ENCODE measurements at places on chromosomes 11 and 22.

DNA sequence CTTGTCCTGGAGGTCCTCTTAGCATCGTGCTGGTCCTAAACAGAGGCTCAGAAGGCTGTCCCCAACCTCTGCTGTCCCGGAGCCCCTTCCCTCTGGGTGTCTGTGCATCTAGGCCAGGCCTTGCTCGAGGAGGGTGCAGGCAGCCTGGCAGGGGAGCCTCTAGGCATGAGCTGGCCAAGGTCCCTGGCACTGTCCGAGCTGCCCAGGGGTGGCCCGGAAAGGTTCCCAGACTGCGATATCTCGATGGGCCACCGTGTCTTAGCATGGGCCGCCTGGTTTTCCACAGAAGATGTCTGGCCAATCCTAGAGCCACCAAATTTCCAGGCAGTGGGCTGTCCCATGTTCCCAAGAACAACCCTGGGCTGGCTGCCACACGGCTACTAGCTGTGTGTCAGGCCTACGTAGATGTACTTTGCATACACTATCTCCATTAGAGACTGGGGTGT, 24.6 kb upstream of the SMIM38 start:
- no peak for DNase-seq

GRCh38 chr11:131696690-131697089, 326.3 kb downstream of the NTM start:
- no peak for DNase-seq

- DNase-seq: no peak
These were observed 84.7 kb upstream of the AKIP1 start for GRCh38 chr11:8826139-8826786.

DNA sequence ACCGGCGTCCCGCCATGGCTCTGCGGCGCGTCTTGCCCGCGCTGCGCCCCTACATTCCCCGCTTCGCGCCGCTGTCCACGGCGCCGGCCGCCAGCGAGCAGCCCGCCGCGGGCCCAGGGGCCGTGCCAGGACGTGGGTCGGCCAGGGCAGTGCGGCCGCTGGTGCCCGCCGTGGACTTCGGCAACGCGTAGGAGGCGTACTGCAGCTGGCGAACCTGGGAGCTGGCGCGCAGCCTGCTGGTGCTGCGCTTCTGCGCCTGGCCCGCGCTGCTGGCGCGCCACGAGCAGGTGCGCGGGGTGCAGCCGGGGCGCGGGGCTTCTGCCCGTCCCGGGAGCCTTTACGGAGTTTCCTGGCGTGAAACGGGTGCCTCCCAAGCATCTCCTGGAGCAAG, 20.1 kb downstream of the DGCR6L start:
- DNase-seq: no peak

GRCh38 chr11:6742260-6742659, 29.5 kb downstream of the OR2AG2 start:
- DNase-seq: no peak

GRCh38 chr11:76768088-76768908, 14.9 kb upstream of the TSKU start:
- no peak for DNase-seq

- no peak for DNase-seq
These were observed 33.6 kb downstream of the ABCC8 start for GRCh38 chr11:17443000-17443399.

DNA sequence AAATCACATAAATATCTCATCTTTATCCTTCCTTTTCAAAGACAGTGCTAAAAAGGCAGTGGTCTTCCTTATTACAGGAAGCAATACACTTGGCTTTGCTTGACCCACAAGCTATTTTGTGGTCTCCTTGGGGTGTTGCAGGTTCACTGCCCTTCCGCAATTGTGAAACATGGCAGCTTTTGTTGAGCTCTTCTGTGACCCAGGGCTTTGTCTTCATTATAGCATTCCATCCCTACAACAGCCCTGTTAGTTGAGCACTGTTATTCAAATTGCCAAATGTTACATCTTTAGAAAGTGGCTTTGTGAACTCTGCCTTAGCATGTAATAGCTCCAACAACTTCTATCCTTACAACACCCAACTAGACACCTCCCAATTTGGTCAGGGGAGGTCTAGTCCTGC, 107.1 kb downstream of the OPCML start:
- DNase-seq: no peak

- no peak for DNase-seq
These were observed 4.4 kb downstream of the TRMT112 start for GRCh38 chr11:64312947-64313346.

GRCh38 chr11:105181521-105181920, 42.0 kb upstream of the CARD18 start:
- DNase-seq: no peak

Data from effector CD8-positive, alpha-beta T cell (primary cell).